ENCODE measurements at places on chromosomes 5 and 9.

- DNase-seq: no peak
These were observed 4.4 kb downstream of the PLK2 start for GRCh38 chr5:58455480-58455879.

- DNase-seq: no peak
These were observed 27.4 kb downstream of the OXCT1 start for GRCh38 chr5:41842777-41843176.

GRCh38 chr9:95425910-95426551, 90.7 kb downstream of the PTCH1 start:
- DNase-seq: no peak

DNA sequence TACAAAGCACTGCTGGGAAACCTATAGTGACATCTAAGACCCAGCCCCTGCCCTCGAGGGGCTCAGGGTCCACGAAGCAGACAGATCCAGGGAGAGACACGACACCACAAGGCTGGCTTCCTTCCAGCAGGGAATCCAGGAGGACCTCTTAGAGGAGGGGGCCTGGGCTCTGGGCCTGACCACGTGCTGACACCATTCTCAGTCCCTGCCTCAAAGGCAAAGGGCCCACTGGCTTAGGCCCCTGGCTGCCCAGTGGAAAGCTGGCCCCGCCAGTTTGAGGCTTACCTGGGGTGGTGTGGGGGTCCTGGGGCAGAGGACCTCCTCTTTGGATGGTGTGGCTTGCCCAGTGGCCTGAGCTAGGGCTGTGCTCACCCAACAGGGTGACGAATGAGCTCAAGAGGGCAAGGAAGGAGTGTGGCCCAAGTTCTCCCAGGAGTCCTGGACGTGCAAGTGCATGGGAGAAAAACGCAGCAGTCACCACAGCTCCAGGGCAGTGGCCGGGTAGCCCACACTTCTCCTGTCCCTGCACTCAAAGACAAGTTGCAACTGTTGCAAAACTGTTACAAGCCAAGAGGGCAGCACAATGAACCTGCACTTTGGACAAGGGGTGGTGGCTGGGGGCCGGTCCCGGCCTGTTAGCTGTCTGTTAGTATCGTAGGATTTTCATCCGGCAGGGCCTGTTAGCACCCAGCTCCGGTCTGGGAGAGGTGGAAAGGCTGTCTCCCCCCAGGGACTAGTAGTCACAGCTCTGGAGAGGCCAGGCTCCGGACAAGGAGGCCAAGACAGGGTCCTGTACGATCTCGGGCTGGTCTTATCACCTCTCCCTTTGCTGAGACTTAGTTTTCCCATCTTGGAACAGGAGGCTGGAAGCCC, 1.5 kb upstream of the SARDH start:
- no peak for DNase-seq

DNA sequence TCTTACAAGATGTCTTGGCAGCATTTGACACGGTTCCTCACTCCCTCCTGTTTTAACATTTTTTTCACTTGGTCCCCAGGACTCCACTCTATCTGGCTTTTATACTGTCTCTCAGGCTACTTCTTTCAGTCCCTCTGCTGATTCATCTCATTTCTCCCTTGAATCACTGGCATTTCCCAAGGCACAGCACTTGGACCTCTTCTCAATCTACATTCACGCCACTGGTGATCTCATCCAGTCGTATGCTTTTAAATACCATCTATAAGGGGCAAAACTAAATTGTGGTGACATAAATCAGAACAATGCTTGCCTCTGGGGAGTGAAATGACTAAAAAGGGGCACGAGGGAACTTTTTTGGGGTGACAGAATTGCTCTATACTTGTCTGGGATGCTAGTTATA, 47.1 kb downstream of the MAPKAP1 start:
- no peak for DNase-seq

DNA sequence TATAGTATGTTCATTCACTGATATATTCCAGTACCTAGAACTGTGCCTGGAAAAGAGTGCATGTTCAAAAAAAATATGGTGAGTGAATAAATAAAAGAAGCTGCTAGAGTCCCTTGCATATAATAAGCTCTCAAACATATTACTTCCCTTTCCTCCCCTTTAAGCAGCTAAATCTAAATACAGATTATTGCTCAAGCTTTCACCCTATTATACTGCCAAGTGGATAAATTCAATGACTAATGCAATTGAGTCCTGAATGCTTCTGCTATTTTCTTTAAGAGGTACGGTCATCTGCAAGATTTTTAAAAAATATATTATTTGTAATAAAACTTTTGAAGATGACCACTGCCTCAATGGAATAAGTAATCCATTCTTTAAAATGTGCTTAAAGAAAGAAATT, 248.4 kb downstream of the PLK2 start:
- DNase-seq: no peak

DNA sequence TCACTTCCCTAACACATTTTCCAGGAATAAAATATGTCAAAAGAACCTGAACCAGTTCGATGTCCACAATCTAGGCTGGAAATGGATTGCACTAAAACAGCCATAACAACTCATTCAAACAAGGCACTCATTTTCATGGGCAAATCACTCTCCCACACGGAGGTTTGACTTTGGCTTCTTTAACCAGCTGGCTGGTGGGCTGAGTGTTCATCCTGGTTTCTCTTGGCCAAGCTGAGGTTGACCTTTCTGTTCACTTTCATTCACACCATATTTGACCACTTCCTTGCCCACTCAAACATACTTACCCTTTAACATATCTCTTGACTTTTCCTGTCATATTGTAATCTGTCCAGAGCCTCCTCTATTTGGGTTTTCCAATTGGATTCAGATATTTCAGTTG, 5.4 kb downstream of the IL7R start:
- DNase-seq: no peak

DNA sequence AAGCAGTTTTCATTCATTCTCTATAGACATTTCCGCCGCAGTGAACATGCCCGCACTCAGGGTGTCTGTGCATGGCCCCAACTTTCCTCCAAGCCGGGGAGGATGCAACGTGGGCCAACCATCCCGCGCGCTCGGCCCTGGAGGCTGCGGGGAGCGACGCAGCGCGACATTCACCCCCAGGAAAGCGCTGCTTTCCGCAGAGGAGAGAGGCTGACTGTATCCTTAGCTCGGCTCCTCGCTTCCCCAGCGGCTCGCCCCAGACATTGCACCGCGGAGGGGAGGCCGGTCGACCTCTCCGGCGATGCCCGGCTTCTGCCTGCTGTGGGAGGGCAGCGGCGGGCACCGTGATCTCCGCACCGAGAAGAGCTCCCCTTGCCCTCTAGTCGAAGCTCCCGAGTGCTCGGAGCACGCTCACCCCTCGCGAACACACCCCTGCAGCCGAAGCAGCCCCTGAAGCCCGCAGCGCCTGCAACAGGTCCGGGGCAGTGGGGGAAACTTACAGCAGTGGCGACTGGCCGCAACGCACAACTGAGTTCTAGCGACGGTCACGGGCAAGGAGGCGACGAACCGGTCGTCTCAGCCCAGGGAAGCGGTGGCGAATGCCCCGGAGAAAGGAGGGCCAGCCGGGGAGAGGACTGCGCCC, 600 bp downstream of the ENC1 start:
- DNase-seq: no peak
